Stimulated activated CD8-positive, alpha-beta memory T cell treated with anti-CD3 and anti-CD28 coated beads, Interleukin-2, amount 100 ng/mL, for 1 hour (primary cell): ENCODE measurements at places on chromosomes 5 and 9.

DNA sequence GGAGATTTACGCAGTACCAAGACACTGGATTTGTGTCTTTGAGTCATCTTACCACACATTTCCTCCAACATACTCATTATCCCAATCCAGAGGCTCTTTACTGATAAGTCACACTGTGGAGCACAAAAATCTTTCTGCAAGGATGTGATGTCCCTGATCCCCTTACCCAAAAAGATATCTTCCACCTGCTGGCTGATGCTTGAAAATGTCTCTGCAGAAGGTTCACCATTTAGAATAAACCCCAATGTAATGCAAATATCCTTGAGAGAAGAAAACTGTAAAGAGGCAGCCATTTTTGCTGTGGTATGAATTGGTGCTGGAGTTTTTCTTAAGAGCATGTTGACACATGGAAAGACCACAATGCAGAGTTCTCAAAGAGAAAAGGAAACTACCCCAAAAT is 65.7 kb upstream of the RORB start:
- DNase-seq, result no peak

DNA sequence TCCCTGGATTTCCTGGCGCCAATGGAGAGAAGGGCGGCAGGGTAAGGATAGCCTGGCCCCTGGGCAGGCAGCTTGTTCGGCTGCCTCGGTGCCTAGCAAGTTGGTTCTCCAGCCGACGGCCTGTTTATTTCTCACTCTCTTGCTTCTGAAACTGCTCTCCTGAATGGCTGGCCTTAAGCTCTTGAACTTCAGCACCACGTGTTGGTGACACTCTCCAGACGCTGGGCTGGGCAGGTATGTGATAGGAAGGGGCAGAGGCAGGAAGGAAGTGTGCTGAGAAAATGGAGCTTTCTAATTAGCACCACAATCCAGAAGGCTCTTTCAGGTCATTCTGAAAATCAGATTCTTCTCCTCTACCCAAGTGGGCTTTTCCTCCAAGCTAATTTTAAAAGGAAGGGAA is 91.4 kb upstream of the FCN2 start:
- no peak for DNase-seq

GRCh38 chr5:22985446-22985845 is 132.3 kb upstream of the CDH12 start:
- no peak for DNase-seq

DNA sequence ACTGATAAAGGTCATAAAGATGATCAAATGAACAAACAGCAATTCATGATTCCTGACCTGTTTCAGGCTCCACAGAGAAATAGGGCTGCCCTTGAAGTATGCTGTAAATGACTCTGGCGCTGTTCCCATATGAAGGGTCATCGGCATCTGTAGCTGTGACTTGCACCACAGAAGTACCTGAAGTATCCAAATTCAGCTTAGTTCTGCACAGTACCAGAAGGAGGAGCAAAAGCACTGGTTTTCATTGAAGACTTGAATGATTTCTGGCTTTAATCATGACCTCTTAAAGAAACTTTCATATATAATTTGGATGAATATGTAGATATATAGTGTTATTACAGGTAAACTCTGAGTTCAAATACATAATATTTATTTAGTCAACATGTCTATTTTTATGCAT is 109.1 kb downstream of the CDH10 start:
- no peak for DNase-seq

- DNase-seq, result no peak
Measured at GRCh38 chr9:85995097-85995496, 54.2 kb downstream of the NAA35 start.

GRCh38 chr9:34372467-34373011 is 4.2 kb downstream of the MYORG start:
- DNase-seq, result no peak

- DNase-seq, result no peak
Measured at GRCh38 chr5:110644357-110644756, 82.1 kb downstream of the TMEM232 start.

GRCh38 chr9:7979611-7980010 is 180.0 kb upstream of the DMAC1 start:
- DNase-seq, result no peak

DNA sequence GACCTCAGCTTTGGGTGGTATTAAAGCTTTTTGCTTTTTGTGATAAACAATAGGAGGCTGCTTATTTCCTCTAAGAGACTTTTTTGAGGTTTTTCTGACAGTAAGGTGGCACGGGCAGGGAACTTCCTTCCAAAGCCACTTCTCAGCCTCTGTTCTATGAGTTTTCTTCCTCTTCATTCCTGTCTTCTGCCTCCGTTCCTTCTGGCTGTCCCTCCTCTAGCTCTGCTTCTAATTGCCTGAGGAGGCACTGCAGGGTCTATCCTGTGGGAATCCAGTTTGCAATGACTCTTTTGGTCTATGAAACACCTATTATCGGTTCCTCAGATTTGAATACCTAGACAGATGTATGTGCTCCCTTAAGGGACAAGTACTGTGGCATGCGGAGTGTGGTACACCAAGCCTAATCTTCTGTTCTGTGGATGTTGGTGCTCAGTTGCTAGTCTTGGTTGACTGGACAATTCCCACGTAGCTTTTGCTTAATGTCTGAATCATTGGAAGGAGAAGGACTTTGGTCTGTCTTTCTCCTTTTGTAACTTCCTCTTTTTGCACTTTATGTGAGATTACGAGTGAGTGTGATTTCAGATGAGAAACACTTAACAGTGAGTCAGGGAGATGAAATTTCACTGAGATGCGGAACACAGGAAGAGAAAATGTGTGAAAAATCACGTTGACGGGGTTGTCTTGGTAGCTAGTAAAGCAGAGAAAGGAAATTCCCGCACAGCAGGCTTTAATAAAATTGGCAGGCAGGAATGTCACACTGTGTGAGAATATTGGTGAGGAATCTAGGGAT is 305.2 kb downstream of the EFNA5 start:
- DNase-seq, result no peak

DNA sequence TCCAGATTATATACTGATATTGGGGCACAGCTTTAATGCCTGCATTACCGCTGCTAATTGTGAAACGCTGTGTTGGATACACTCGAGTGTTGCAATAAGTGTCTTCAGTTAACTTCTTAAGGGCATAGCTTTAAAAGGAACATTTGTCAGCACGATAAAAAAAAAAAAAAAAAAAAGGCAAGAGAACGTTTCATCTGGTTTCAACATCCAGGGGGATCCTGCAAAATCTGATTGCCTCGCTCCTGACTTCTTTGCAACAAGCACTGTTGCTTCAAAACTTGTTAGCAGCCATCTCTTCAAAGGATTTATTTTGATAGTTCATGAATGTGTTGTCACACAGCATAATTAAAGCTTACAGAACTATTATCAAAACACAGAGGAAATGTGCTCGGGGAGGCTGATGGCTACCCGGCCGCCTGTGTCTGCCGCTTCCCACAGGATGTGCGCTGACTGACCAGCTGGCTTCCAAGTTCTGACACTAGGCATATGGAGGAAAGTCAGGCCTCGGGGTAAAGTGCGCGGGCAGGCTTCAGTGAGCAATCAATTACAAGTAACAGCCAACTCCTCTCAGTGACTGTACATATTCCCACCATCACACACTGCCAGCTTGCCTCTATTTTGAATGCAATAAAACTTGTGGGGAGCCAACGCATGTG is 77.7 kb downstream of the EBF1 start:
- DNase-seq, result no peak

DNA sequence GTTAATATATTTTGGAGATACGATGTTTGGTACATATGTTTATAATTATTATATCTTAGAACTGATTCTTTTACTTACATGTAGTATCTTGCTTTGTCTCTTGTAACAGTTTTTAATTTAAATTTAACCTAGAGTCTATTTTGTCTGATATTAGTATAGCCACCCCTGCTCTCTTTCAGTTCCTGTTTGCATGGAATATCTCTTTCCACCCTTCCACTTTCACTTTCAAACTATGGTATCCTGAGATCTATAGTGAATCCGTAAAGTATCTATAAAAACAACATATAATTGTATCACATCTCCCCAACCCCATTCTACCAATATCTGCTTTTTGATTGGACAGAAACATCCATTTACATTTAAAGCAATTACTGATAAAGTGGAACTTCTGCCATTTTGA is 7.2 kb downstream of the IRGM start:
- DNase-seq, result no peak

DNA sequence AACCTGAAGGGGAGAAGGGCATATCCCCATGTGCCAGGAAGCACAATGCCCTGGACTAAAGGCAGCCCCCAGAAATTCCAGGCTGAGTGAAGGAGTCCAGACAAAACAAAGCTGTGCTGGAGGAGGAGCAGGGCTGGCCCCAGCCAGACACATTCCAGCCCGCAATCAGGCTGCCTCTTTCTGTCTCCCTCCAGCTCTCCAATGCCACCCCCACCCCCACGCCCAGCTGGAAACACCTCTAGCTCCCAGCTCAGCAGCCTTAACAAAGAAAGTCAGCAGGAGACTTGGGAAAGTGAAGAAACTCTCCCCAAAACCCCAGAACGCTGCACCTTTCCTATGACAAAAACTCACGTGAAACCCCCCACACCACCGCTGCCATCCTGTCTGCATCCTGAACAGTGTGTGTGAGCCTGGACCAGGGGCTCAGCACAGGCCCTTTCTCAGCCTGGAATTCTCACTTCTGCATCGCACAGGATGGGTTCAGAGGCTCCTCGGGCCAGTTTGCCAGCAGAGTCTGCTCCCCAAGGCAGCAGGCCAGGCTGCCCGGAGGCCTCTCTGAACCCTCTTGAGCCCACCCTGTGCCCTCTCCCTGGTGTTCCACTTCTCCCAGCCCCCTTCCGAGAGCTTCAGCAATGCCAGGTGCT is 96.2 kb upstream of the ICE1 start:
- no peak for DNase-seq

DNA sequence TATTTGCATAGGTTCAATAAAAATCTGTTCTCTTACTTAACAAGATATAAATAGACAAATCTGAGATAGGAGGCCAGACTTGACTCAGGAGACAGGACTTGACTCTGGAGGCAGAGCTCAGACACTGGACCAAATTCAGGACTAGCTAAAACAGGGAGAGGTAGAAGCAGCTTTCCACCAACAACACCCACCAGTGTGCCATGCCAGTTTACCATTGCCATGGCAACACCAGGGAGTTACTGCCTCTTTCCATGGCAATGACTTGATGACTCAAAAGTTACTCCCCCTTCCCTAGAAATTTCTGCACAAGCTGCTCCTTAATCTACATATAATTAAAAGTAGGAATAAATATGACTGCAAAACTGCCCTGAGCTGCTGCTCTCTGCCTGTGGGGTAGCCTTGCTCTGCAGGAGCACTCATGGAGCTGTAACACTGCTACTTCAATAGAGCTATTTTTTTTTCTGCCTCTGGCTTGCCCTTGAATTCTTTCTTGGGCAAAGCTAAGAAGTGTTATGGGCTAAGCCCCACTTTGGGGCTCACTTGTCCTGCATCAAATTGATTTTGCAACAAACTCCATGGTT is 473.0 kb downstream of the PLK2 start:
- DNase-seq, result no peak

- no peak for DNase-seq
Measured at GRCh38 chr9:35342221-35342958, 147.5 kb upstream of the RUSC2 start.

DNA sequence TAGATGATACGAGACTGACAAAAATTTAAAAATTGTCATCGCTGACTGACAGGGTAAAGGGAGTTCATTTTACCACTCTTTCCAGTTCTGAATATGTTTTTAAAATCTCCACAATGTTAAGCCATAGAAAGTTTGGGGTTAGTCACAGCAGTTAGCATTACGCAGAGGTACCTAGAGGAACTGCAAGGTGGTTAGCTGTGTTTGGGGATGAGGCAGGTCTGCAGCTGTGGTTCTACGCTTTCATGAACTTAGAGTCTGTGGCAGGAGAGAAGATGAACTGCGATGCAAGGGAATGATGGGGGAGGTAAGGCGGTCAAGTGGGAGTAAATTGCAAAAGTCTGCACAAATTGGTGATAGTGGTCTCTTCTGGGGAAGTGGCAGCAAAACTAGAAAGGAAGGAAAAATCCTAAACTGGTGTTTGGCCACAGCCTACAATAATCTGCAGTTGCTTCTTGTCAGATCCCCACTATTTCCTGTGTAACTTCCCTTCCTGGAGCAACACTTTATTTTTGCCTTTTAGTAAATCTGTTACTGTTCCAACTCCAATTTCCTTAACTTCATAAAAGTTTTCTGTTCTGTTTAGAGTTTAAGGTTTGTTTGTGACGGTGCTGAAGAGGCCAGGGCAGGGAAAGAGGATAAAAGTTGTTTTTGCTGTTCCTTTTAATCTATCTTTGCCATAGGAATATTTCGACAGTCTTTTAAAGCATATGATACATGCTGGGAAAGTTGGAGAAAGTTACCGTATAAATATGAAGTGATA is 38.6 kb upstream of the SNX2 start:
- no peak for DNase-seq

GRCh38 chr5:24110004-24110615 is 534.7 kb downstream of the CDH10 start:
- no peak for DNase-seq

- DNase-seq, result no peak
Measured at GRCh38 chr5:15421921-15422412, 78.0 kb upstream of the FBXL7 start.

GRCh38 chr9:78971540-78971939 is 600.2 kb upstream of the TLE4 start:
- no peak for DNase-seq

DNA sequence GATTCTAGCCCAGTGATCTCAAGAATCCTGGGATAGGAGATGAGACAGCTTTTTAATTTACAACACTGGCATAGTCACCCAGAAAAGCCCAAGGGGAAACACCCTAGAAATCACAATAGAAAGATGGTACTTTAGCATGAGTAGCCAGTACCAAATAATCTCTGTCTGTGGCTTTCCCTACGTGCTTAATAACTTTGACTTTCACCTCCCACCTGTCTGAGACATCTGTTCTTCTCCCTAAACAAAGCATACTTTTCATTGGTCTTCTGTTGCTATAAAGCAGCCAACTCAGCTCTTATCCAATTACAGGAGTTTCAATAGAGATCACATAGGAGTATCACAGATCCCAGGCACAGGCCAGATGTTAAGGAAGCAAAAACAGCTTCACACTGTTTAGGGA is 10.4 kb downstream of the MARCHF3 start:
- DNase-seq, result no peak

DNA sequence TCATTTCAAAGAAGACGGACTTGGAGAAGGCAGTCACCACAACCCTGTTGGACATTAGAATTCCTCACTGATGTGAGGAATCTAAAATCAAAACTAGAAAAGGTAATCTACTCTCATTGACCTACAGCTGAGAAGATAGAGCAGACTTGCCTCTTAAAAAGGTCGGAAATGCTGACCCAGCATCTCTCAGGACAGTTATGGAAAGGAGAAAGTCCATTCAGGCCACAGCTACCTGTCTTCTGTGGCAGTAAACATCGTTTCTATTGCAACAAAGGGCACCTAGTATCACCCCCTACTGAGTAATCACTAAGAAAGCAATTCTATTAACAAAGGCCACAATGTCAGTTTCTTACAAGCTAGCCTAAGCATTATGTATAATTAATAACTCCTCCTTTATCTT is 601.7 kb downstream of the PRELID2 start:
- DNase-seq, result no peak

DNA sequence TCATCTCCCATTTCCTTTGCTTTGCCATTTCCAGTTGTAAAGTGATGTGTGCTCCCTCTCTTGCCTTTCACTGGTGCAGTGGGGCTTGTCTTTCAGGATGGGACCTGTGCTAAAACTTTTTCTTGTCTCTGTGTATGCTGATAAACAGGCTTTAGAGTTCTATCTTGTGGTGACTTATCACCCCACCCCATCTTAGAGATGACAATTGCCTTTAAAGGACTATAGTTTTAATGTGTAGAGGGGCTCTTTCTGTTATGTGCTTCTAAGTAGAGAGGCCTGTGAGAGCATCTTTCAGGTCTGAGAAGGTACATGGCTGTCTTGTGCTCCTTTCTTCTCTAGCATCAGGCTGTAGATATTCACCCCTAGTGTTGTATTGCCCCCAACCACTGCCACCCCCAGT is 21.9 kb downstream of the MAN2A1 start:
- DNase-seq, result no peak
